Activated CD4-positive, alpha-beta T cell treated with anti-CD3 and anti-CD28 coated beads for 36 hours (primary cell): ENCODE measurements at places on chromosomes 6 and 20. TPM values are rescaled to one million over a fixed set of nuclear protein-coding genes. Genes with fewer than 3 reads are reported as not detected.

The STMND1 gene
- total RNA-seq = not detected

The PACRG gene
- not detected for total RNA-seq

The AKAP12 gene
- total RNA-seq = 5.0 TPM

The EYA2 gene
- total RNA-seq = not detected

The LAMA2 gene
- total RNA-seq = 0.80 TPM

The NKAIN4 gene
- total RNA-seq = not detected

The BPIFB4 gene
- total RNA-seq = not detected

The PDE10A gene
- total RNA-seq = not detected

The NKX2-4 gene
- total RNA-seq = not detected

The ABHD16B gene
- 0.11 TPM for total RNA-seq

The DOP1A gene
- 5.4 TPM for total RNA-seq

The C20orf144 gene
- 0.16 TPM for total RNA-seq

The APCDD1L gene
- total RNA-seq = not detected

The PPP1R14C gene
- 0.21 TPM for total RNA-seq

The NT5E gene
- 3.8 TPM for total RNA-seq

The BHLHE23 gene
- total RNA-seq = not detected

The TFB1M gene
- total RNA-seq = 45.5 TPM

The SSTR4 gene
- total RNA-seq = not detected

The MCCD1 gene
- not detected for total RNA-seq

The ESF1 gene
- total RNA-seq = 22.0 TPM

The GTSF1L gene
- total RNA-seq = 0.23 TPM
